ENCODE measurements at places on chromosomes 2 and 18.

GRCh38 chr2:68052717-68053422 lies 9.9 kb downstream of the C1D start:
- no peak for DNase-seq

- no peak for DNase-seq
Measured at GRCh38 chr2:40281021-40281940, 170.6 kb downstream of the SLC8A1 start.

DNA sequence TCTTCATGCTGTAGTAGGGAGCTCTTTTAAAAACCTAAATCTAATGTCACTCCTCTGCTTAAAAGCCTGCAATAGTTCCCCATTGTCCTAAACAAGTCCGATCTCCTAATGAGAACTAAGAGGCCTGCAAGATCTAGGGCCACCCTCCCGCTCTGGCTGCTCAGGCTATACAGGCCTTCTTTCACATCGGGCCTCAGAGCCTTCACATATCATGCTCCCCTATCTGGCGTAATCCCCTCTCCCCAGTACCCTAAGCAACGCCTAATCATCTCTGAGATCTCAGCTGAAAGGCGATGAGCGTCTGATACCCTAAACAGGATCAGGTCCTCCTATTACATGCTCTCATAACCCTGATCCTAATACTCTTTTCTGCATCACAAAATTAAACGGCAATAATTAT lies 1.9 kb downstream of the MAP4K3 start:
- no peak for DNase-seq

DNA sequence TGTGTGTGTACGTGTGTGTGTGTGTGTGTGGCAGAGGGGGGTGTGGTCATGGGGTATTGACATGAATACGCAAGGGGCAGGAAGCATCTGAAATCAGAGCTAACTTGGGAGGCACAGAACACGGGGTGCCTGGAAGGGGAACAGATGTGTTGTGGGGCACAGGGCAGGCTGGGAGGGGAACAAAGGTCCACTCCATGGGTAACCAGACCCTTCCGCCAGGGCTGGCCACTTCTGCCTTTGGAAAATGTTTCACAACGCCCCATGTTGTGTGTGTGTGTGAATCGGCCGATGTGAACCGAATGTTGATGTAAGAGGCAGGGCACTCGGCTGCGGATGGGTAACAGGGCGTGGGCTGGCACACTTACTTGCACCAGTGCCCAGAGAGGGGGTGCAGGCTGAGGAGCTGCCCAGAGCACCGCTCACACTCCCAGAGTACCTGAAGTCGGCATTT lies at the start of gene SLC11A1:
Gene SLC11A1 (plus strand): TSS at position 358 of the 451 bp plus-strand sequence. CDS start 96 bp downstream, outside the sequence.
- DNase-seq: no peak

- no peak for DNase-seq
Measured at GRCh38 chr2:189613650-189614420, 33.2 kb upstream of the SLC40A1 start.

GRCh38 chr2:78061732-78062131 lies 539.6 kb upstream of the LRRTM4 start:
- DNase-seq: no peak

GRCh38 chr18:12595571-12596255 lies 62.2 kb downstream of the SPIRE1 start:
- DNase-seq: no peak

- DNase-seq: no peak
Measured at GRCh38 chr2:31529256-31529655, 51.5 kb downstream of the SRD5A2 start.
